ENCODE measurements at places on chromosomes 4 and X. TPM values are rescaled to one million over a fixed set of nuclear protein-coding genes. Genes with fewer than 3 reads are reported as not detected.

- no peak for ATAC-seq
These were observed 10.9 kb downstream of the GAB1 start for GRCh38 chr4:143347484-143348111.

Gene GAB3
- 0.86 TPM for total RNA-seq

DNA sequence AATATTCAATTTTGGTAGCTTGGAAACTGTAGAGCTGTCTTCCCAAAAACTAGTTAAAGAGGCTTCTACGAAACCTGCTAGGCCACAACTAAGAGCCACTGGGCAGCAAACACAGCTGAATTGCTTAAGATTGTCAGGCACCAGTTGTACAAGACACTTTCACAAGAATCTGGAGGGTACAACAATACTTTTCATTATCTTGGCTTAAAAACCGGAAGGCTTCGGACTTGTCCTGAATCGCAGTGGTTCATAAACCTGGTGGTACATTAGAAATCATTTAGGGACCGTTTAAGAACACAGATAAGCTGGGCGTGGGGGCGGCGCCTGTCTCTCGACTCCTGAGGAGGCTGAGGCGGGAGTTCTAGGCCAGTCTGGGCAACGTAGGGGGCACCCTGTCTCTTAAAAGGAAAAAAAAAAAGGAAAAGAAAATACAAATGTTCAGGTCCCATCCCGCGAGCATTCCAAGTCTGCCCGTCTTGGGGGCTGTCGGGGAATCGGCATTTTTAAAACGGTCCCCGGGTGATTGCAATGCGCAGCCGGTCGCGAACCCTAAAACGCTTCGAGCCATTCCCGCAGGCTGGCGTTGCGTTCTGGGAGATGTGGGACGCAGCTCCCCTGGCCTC lies 763 bp downstream of the PYURF start:
- no peak for ATAC-seq

Gene C4orf36
- 0.50 TPM for total RNA-seq

- ATAC-seq: no peak
These were observed 31.8 kb downstream of the PDGFC start for GRCh38 chr4:156939801-156940200.

DNA sequence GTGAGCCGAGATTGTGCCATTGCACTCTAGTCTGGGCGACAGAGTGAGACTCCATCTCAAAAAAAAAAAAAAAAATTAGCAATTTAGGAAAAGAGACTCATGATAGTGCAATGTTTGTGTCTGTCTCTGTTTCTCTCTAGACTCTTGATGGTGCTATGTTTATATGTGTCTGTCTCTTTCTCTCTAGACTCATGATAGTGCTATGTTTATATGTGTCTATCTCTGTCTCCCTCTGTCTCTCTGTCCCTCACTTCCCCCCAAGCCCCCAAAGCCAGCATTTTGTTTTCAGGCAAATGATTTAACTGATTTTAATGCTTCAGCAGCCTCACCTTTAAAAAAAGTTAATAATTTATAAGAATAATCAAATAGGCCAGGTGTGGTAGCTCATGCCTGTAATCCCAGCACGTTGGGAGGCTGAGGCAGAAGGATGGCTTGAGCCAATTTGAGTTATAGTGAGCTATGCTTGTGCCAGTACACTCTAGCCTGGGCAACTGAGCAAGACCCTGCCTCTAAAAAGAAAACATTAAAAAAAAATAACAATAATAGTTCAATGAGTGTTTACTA lies 6.9 kb downstream of the MOB1B start:
- ATAC-seq: no peak

DNA sequence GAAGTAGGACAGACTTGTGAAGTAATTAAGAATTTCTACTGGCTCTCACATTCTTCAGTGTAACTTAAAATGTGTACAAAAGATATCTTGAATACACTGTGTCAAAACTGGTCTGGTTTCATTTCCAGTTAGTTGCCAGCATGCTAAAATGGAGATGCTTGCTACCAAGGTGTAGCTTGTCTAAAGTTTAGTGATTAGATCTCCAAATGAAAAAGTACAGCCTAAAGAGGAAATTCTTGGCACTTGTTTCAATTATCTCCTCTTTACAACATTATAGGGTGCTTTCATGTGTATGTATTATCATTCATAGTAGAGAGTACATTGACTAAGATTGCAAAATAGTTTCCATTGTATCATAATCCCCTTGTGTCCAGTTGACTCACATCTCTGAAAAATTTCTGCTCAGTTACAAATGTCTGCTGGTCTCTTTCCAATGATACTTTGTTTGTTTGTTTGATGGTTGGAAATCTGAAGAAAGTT lies 97.3 kb upstream of the SPRY1 start:
- no peak for ATAC-seq

- ATAC-seq: no peak
These were observed 54.5 kb upstream of the GABRA2 start for GRCh38 chr4:46444318-46445000.

- ATAC-seq: no peak
These were observed 72.8 kb downstream of the TSPAN5 start for GRCh38 chr4:98585596-98585995.

GRCh38 chrX:11053351-11053750 lies 57.8 kb upstream of the HCCS start:
- no peak for ATAC-seq

DNA sequence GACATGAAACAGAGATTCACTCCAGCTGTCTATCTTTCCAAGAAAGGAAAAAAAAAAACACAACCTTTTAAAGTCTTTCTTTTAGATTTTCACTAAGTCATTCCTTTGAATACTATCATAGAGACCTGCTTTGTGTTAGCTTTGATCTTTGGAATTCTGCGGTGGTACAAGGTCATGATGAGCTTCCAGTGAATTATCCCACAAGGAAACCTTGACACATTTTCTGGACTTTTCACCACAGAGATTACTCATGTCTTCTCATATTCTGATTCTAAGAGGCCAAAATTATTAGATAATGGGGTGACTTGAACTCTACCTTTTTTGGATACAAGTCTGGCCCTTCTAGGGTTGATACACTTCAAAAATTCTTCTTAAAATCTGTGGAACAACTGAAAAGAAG lies 201.6 kb downstream of the PACRGL start:
- ATAC-seq: no peak

DNA sequence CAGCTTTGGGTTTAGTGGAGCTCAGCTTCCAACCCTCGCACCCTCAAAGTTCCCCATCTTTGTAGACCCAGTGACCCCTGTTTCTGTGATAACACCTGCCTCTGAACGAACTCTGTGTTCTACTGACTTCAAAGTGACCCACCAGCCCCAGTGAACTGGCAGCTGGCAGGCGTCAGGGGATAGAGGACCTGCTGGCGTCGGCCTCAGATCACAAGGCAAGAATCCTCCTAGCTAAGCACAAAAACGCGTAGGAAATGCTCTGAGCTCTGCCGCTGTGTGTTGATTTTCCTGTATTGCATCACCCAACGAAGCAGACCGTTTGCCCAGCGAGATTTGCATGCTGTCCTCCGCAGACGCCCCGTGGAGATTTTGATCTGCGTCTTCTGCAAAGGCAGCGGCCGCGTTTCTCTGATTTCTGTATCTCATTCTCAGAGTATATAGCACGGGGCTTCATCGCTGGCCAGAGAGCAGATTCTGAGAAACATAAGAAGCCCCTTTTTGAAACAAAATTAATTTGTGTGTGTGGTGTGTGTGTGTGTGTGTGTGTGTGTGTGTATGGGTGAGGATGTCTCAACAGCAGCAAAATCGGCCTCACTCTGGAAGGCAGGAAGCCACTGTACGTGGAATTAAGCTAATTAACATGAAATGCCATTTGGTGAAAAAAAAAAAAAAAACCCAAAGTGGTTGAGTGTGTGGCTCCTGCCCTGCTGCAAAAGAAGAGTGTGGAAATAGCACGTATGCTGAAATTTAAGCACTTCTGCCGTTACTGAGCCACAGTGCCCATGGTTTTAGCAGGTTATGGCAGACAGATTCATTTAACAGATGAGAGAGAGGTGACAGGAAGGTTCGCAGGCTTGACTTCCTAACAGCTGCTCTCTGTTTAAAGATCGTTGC lies 29.2 kb upstream of the ASMTL start:
- peak; percentile 98 for ATAC-seq
